ENCODE measurements at places on chromosomes 7 and 10. TPM values are rescaled to one million over a fixed set of nuclear protein-coding genes. Genes with fewer than 3 reads are reported as not detected.

Gene PKD2L1
- 0.14 TPM for total RNA-seq

Gene GAD2
- not detected for total RNA-seq

Gene MEIG1
- not detected for total RNA-seq

Gene CDNF
- 2.5 TPM for total RNA-seq

Gene PDE6C
- total RNA-seq: not detected

Gene CDK14
- total RNA-seq: 0.19 TPM

Gene PPP1R17
- total RNA-seq: not detected

Gene PIP
- total RNA-seq: not detected

Gene FAM25C
- total RNA-seq: not detected

Gene ASZ1
- not detected for total RNA-seq

Gene CYP26C1
- not detected for total RNA-seq

Gene PCLO
- total RNA-seq: not detected

Gene TMEM72
- not detected for total RNA-seq

Gene GNAT3
- not detected for total RNA-seq

Gene ELMO1
- total RNA-seq: 96.2 TPM

Gene CHAT
- total RNA-seq: not detected

Gene SAMD9
- 23.5 TPM for total RNA-seq

Gene EGR2
- total RNA-seq: 5.6 TPM

Gene SEMA3C
- not detected for total RNA-seq

Gene MYPN
- total RNA-seq: not detected

Gene RET
- total RNA-seq: not detected

Gene PSD
- total RNA-seq: 18.2 TPM

Gene ZC3HAV1
- 198 TPM for total RNA-seq

Gene PAPOLB
- not detected for total RNA-seq

Gene CHRM2
- not detected for total RNA-seq

Gene UCMA
- not detected for total RNA-seq

Gene AKR1C3
- total RNA-seq: 0.57 TPM

Gene CALHM1
- not detected for total RNA-seq

Gene AGMO
- total RNA-seq: not detected

Gene CADPS2
- not detected for total RNA-seq

Gene TBATA
- total RNA-seq: not detected

Gene PIK3AP1
- total RNA-seq: 5.6 TPM

Gene CDC14C
- not detected for total RNA-seq

Gene ZSCAN21
- 4.8 TPM for total RNA-seq

Gene CXCL12
- not detected for total RNA-seq

Gene PRPF18
- 29.4 TPM for total RNA-seq

Gene PNLIPRP1
- total RNA-seq: not detected

Gene NPTX2
- total RNA-seq: not detected

Gene SEMA3A
- 1.00 TPM for total RNA-seq

Gene TLX1
- total RNA-seq: not detected

Gene NPFFR1
- total RNA-seq: not detected

Gene VWA2
- total RNA-seq: not detected

Gene ZNF394
- 268 TPM for total RNA-seq

Gene SGMS1
- total RNA-seq: 19.9 TPM

Gene EMX2
- not detected for total RNA-seq

All from CD8-positive, alpha-beta T cell (primary cell).